NCI-H1417 (cell line): ENCODE measurements at places on chromosomes 7 and 10.

GRCh38 chr7:34219153-34219718 is 313.9 kb downstream of the BMPER start:
- DNase-seq = no peak

GRCh38 chr7:22833113-22833855 is 10.6 kb upstream of the TOMM7 start:
- DNase-seq = no peak

DNA sequence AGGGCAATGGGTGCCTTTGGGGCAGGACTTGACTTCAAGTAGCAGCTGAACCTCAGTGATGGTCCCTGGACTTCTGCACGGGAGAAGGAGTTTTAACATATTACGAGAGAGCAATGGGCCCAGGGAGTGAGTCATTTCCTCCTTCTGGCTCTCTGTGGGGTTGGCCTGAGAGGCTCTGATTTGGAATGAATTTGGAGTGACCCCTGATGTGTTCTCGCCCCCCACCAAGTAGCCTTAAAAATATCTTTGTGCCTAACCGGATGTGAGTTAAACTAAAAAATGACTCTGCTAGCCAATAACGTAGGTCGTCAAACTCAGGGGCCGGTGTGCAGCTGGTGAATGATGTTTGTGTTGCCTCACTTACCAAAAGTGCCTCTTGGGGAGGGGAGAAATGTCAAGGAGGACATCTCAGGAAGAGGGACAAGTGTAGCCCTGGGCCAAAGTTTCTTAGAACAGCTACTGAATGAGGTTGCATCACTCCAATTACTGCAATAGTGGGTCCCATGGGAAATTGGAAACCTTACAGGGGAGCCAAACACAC is 656.6 kb downstream of the INHBA start:
- DNase-seq = no peak

DNA sequence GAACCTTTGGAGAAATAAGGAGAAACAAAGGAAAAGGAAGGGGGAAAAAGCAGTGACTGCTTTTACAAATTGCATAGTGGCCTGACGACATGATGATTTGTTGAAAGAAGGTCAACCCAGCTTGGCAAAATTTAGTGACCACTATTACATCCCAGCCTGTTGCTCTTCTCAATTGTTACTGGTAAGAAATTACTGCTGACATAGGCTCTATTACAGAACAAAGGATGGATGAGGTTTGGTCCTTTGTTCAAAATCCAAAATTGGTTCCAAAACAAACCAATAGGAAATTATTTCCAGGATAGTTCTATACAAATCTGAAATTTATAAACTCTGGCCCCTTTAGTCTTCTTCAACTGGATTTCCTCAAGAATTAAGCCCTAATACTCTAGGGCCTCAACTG is 39.6 kb downstream of the USP54 start:
- DNase-seq = no peak

GRCh38 chr7:101168412-101169049 is 3.2 kb upstream of the VGF start:
- DNase-seq = no peak

- DNase-seq = no peak
These were observed 20.3 kb downstream of the CALHM2 start for GRCh38 chr10:103431902-103432301.

- DNase-seq = no peak
These were observed 193.8 kb downstream of the SNX10 start for GRCh38 chr7:26485367-26485934.
